ENCODE measurements at places on chromosomes 12 and 14.

DNA sequence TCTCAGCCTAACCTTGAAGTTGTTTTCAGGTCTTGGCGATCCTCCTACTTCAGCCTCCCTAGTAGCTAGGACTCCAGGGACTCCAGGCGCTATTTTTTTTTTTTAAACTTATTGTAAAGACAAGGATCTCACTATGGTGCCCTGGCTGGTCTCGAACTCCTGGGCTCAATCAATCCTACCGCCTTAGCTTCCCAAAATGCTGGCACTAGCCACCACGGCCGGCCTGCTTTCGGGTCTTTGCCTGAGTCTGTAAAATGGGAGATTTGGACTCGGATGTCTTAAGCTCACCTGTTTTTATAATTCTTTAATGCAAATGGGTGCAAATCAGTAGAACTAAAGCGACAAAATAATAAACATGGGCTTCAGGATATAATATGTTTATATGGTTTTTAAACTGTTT, 858 bp upstream of the SYT10 start:
- no peak for DNase-seq

- no peak for DNase-seq
Observed at GRCh38 chr14:70856851-70857495, 47.7 kb upstream of the MAP3K9 start.

GRCh38 chr12:27756670-27757195, 23.3 kb upstream of the KLHL42 start:
- DNase-seq: no peak

DNA sequence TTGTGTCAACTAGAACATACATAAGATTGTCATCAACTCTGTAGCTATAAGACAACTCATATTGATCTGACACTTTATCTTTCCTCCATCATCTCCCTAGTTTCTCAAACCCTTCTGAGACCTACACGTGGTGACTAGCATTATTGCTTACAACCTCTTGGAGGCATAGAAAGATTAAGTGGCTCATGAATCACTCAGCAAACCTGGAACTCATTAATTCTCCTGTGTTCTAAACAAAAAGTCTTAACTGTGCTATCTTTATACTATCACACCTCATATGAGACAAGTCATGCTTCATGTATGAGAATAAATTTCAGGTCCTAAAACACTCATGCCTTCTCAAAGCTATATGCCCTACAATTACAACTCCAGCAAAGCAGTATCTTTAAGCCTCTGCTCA, 408.6 kb upstream of the SYT1 start:
- DNase-seq: no peak

- DNase-seq: no peak
Observed at GRCh38 chr14:105333613-105334364, 19.2 kb downstream of the PACS2 start.

DNA sequence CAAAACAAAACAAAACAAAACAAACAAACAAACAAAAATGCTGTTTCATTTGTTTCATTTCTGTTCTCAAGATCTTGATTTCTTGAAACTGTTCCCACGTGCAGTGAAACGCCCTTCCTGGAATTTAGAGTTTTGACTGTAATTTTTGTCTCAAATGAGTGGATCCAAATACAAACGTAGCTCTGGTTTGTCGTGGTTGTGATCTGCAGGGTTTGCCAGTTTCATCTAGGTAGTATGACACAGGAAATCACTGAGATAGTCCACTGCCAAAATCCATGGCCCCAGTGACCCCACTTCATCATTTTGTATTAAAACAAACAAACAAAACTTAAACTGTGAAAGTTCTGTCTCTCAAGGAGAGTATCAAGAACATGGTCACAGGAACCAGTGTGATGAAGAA, 838.6 kb downstream of the BCL11B start:
- no peak for DNase-seq

- no peak for DNase-seq
Observed at GRCh38 chr14:77240336-77240915, 30.6 kb downstream of the NGB start.

DNA sequence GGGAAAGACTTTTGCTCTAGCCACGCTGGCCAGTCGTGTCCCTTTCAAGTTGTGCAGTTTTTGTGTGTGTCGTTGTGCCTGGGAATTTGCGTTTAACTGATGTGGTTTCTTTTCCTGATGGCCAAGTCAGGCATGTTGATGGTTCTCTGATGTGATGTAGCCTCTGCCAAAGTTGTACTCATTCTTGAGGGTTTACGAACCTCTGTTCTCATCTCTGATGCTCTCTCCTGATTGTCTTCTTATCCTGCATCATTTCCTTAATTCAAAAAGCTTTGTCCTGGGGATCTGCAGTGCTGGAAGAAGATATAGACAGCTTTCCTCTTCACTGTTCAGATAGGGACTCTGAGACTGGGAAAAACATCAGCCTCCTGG, 25.4 kb downstream of the CD9 start:
- DNase-seq: no peak

DNA sequence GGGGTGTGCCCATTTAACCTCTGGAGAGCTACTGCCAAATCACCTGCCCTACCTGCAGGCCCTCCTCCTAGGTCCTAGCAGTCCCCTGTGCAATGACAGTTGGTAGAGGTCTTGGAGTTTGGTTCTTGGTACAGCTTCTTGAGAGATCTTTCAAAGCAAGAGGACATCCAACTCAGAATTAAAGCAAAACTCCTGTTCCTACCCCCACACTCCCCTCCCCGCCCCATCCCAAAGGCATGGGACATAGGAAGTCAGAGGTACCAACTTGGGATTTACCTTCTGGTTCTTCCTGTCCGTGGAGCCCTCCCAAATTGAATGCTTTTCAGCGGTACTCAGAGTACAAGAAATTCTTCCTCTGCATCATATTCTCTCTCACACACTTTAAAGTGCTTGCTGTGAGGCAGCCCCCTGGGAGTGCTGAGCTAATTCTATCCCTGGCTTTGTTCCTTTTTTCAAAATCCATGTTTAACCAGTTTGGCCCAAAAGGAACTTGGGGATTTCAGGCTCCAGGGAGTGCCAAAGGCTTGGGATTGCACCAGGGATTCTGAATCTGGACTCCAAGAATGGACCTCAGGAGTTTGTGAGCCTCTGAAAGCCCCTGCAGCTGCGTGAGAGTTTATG, 40.8 kb downstream of the GALNT16 start:
- no peak for DNase-seq

- DNase-seq: no peak
Observed at GRCh38 chr12:88556213-88556774, 24.0 kb downstream of the KITLG start.

DNA sequence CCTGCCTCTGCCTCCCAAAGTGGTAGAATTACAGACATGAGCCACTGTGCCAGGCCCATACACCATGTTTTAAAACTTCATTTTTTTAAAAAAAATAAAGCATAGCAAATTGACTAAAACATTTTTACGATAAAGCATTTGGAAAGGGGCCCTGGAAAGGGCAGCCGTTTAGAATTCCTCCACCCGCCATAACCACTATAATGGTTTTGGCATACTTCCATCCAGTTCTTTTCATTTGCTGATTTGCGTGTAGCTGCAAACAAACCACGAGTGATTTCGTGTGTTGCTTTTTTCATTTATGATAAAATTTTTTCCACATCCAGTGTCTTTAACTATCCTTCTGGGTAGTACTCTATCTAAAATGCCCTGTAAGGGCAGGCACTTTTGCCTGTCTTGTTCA, 91.8 kb upstream of the RIN3 start:
- DNase-seq: no peak

Data from stimulated activated CD8-positive, alpha-beta memory T cell treated with anti-CD3 and anti-CD28 coated beads, Interleukin-7, amount 100 ng/mL, for 1 hour (primary cell).